ENCODE measurements at places on chromosomes 5 and 9.
A peak's percentile ranks its signal among the peaks of the same experiment; 100 is the strongest.

DNA sequence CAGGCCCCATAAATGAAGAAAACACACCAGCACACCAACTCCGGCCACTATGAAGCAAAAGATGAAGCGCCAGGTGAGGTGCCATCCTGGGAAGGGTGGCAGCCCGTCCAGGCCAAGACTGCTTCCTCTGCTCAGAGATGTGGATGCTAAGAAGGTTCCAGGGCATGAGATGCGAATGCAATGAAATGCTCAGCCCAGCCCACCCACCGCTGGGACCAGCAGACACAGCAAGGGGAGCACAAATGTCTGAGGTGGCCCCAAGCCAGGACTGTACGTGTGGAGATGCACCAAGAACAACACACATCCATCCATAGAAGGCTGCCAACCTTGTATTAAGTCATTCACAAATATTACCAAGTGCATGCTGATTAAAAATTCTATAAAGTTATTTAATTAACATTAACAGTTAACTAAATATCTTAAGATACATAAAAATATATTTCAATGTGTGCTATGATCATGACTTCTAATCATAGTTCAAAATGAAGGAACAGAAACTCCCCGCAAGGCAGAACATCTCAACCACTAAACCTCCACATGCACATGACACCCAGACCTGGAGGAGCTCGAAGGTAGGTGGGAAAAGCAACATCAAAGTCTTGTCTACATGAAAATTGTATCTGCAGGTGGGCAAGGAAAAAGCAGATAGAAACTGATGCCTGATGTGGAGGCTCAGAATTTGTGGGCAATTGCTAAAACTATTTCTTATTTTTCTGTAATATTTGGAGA is 43.7 kb downstream of the BICD2 start:
- DNase-seq, result no peak

- DNase-seq, result no peak
Observed at GRCh38 chr9:110088099-110088498, 119.9 kb downstream of the C9orf152 start.

- peak; percentile 56 for DNase-seq
Observed at GRCh38 chr5:179256328-179257175, 88.7 kb downstream of the ADAMTS2 start.

DNA sequence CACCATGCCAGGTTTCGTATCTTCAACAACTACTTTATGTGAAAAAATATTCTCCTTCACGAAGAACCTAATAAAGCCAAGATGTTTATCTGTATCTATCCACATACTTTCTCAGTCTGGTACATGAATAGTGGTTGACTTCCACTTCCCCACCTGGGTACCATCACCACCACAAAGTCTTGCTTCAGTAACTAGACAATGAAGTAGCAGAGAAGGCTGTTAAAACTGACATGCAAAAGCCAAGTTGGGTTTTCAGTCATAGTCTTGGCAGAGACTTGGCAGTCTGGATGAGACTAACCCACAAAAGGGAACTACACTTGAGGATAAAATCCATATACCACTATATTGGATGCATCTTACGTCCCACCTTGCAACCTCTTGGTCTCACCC is 5.0 kb downstream of the P4HA2 start:
- DNase-seq, result no peak

- no peak for DNase-seq
Observed at GRCh38 chr9:131436376-131436775, 42.5 kb downstream of the PRRC2B start.

DNA sequence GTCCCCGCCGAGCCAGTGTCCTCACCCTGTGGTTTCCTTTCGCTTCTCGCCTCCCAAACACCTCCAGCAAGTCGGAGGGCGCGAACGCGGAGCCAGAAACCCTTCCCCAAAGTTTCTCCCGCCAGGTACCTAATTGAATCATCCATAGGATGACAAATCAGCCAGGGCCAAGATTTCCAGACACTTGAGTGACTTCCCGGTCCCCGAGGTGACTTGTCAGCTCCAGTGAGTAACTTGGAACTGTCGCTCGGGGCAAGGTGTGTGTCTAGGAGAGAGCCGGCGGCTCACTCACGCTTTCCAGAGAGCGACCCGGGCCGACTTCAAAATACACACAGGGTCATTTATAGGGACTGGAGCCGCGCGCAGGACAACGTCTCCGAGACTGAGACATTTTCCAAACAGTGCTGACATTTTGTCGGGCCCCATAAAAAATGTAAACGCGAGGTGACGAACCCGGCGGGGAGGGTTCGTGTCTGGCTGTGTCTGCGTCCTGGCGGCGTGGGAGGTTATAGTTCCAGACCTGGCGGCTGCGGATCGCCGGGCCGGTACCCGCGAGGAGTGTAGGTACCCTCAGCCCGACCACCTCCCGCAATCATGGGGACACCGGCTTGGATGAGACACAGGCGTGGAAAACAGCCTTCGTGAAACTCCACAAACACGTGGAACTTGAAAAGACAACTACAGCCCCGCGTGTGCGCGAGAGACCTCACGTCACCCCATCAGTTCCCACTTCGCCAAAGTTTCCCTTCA is 1.4 kb downstream of the GLIS3 start:
- no peak for DNase-seq

DNA sequence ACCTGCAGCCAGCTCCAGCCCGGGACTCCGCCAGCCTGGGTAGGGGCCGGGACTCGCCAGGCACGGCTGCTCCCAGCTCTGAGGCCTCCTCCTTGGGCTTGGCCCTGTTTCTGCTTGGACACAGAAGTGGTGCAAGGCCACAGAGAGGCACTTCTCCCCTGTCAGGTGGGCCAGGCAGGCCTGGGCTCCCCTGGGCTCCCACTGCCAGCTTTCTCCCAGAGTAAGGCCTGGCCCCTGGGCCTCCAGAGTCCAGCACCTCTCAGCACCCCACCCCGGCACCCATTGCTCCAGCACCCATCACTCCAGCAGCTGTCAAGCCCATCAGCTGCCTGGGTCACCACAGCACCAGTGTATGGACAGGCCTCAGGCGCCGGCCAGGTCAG is 71.1 kb upstream of the LRRTM2 start:
- peak; percentile 77 for DNase-seq

GRCh38 chr9:72855890-72856523 is 96.8 kb downstream of the ALDH1A1 start:
- DNase-seq, result no peak

- no peak for DNase-seq
Observed at GRCh38 chr9:91817106-91817492, 132.9 kb downstream of the ROR2 start.

GRCh38 chr5:131581702-131582101 is 53.3 kb downstream of the RAPGEF6 start:
- no peak for DNase-seq

GRCh38 chr5:156126716-156127115 is 200.2 kb upstream of the SGCD start:
- no peak for DNase-seq

DNA sequence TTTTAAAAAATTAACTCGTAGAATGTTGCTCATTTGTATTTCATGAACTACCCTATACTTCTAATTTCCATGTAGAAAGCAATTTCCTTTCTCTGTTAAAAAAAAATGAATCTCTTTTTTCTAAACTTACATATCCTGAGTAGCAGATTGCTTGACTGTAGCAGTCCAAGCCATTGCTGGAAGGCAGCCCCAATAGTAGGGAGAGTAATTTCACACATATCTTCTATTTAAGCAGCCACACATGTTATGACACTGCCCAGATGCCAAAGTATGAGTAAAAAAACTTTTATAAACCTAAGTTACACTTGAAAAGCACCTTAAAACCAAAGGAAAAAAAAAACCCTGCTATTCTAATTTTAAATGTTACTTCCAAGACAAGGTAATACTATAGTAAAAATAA is 69.6 kb downstream of the FBXL17 start:
- no peak for DNase-seq

DNA sequence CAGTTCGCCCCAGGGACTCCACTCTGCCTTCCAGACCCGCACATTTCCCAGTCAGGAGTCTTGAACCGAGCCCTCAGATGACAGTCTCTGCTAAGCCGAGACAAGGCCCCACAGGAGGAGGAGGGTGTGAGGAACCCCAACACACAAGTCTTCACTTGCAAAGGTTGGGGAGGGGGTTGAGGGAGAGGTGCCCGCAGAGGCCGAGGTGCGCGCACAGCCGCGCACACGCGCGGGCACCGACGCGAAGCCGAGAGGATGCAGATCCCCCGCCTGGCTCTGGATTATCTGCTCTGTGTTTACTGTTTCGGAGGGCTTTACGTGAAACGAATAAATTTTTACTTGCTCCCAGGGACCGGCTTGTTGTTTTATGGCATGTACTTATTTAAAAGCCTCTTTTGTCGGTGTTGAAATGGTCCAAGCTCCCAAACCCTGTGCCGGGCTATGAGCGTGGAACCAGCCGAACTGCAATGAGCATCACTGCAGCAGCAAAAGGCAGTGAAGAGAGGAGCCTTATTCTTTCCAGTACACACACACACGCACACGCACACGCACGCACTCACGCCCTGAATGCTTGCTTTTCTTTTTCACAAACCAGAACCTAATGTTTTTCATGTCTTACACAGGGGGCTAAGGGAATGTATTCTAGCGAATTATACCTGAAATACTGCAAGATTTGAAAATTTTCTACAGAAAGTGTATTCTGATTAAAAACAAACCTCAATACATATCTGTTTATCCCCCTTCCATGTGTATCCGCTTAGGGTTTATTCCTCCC is 297.7 kb downstream of the PARP8 start:
- no peak for DNase-seq

DNA sequence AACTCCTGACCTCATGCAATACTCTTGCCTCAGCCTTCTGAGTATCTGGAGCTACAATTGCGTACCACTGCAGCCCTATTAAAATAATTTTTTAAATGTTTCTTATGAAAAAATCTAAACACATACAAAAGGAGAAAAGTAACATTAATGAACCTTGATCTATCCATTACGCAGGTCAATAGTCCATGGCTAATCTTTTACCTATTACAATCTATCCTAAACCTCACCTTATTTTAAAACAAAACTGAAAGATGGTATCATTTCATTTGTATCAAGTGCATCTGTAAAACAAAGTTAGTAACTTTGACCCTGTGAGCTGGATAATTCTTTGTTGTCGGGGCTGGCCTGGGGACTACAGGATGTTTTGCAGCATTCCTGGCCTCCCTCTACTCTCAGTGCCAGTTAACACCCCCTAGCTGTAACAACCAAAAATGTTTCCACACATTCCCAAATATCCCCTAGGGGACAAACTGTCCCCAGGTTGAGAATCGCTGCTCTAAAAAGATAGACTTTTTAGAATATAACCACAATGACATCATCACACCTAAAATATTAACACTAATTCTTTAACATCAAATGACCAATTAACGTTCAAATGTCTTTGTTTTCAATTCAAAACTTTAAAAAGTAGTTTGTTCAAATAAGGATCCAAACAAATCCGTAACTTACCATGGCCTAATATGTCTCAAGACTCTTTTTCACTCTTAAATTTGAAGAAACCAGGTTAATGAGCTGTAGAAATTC is 54.8 kb downstream of the RNF38 start:
- DNase-seq, result no peak
